Adrenal gland (tissue), 19 donors: ENCODE measurements at places on chromosomes 1 and 21. TPM values are rescaled to one million over a fixed set of nuclear protein-coding genes. Genes with fewer than 3 reads are reported as not detected.

DNA sequence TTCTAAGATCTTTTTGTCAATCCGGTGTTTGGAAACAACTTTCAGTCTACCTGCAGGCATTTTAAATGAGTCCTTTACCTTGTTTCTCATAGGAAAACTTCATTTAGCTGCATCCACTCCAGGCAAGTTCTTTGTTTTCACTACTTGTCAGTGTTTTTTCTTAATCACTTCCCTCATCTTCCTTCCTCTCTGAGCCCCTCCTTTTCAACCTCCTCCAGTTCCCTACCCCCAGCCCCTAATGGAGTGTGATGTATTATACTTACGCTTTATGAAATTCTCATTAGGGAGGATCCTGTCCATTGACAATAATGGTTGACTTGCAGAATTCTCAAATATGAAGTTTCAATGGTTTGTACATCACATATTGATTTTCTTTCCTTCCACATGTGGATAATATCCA, 62.5 kb upstream of the BACH1 start:
- H3K27me3 ChIP-seq: no peaks in the 10 kb centered on the region
- H3K4me1 ChIP-seq: peaks cover 16% of the 10 kb centered on the region
- H3K27ac ChIP-seq: peak overlapping the region; percentile 10
- no peak for DNase-seq
- H3K4me3 ChIP-seq: no peak overlapping the region

- no peaks in the 10 kb centered on the region for H3K27me3 ChIP-seq
- H3K36me3 ChIP-seq: no peaks in the 10 kb centered on the region
- no peak overlapping the region for H3K4me3 ChIP-seq
- H3K27ac ChIP-seq: no peak overlapping the region
Measured at GRCh38 chr1:67941746-67942145, 108.5 kb upstream of the GNG12 start.

- no peak overlapping the region for H3K4me3 ChIP-seq
- no peaks in the 10 kb centered on the region for H3K4me1 ChIP-seq
- H3K36me3 ChIP-seq: no peaks in the 10 kb centered on the region
- H3K27ac ChIP-seq: peak overlapping the region; percentile 89
- H3K27me3 ChIP-seq: no peaks in the 10 kb centered on the region
- DNase-seq: no peak
Measured at GRCh38 chr1:17618558-17619247, 79.2 kb downstream of the ARHGEF10L start.

Gene CLCA4
- total RNA-seq: not detected
